ENCODE measurements at places on chromosomes 13 and 19.

DNA sequence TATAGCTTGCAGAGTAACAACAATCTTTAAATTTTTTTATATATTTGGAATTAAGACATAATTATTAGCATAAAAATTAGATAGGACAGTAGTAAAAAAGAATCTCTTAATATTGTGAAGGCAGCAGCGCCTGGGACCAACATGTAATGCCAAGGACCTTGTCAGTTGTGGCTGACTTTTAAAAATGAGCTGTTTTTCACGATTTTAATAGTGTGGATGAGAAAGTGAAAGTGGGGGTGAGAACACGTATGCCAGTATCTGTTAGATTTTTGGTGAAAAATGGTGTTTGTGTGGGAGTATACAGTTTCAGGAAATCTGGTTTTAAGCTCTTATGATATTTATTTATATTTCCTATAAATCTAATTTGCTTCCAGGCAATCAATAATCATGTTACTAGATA is 125.2 kb downstream of the LMO7 start:
- no peaks in the 10 kb centered on the region for H3K36me3 ChIP-seq
- H3K27ac ChIP-seq = no peak overlapping the region
- no peaks in the 10 kb centered on the region for H3K27me3 ChIP-seq

GRCh38 chr13:80962855-80963254 is 621.9 kb upstream of the SPRY2 start:
- H3K4me1 ChIP-seq = no peaks in the 10 kb centered on the region
- H3K27me3 ChIP-seq = no peaks in the 10 kb centered on the region
- no peak overlapping the region for H3K27ac ChIP-seq
- H3K4me3 ChIP-seq = no peak overlapping the region
- DNase-seq = no peak

DNA sequence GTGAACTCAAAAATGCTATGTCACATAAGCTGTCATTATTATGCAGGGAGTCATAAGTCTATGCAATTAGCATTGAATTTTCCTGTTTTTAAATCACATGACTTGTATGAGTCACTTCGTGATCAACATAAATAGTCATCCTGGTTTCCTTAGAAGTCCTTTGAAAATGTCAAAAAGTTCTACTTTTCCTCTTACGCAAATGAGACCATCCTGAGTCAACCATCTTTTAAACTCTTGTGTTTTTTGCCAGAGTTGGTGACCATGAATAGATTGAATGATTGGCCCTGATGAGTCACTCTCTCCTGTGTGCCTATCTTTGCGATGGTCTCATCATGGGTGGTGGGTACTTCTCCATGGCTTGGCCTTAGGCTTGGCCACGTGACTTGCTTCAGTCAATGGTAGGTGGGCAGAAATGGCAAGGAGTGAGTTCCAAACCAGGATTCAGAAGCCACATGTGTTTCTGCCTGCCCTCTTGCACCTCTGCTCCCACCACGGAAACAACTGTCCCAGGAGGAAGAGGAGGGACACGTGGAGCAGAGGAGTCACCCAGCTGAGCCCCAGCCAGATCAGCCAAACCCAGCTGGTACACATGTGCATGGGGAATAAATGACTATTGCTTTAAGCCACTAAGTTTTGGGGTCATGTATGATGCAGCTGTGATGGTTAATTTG is 123.5 kb upstream of the CACNA1A start:
- H3K36me3 ChIP-seq = no peaks in the 10 kb centered on the region
- no peak overlapping the region for H3K27ac ChIP-seq
- peaks cover 20% of the 10 kb centered on the region for H3K27me3 ChIP-seq
- peaks cover 18% of the 10 kb centered on the region for H3K4me1 ChIP-seq
- no peak for DNase-seq

DNA sequence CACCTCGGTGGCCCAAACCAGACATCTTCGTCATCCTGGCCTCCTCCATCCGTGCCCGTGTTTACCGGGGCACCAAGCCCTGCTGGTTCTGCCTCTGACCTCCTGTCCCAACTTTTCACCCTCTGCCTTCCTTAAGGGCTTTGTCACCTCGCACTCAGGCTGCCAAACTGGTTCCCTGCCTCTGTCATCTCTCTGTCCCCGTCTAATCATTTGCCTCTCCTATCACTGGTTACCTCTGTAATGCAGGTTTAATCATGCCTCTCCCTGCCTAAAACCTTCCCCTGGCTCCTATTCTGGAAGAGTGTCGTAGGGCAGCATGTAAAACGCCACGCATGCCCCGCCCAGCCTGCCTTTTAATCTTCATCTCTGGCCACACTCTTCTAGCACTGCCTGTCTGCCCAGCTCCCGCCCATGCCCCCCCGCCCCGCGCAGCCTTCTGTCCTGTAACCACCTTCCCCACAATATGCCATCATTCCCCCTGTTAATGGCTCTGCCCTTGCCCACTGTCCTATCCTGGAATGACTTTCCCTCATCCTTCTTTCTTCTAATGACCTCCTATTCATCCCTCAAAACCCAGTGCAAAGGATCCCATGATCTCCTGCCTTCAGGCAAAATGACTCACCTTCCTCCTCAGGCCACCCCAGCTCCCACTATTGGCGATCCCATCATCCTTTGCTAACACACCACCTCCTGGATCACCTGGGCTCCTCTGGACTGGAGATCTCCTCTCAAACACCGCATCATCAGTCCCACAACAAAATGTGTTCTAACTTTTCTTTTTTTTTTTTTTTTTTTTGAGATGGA is 66.7 kb downstream of the PEX11G start:
- peaks cover 9% of the 10 kb centered on the region for H3K36me3 ChIP-seq
- H3K27ac ChIP-seq = peak overlapping the region; percentile 17
- H3K4me3 ChIP-seq = no peak overlapping the region
- peaks cover 8% of the 10 kb centered on the region for H3K4me1 ChIP-seq

DNA sequence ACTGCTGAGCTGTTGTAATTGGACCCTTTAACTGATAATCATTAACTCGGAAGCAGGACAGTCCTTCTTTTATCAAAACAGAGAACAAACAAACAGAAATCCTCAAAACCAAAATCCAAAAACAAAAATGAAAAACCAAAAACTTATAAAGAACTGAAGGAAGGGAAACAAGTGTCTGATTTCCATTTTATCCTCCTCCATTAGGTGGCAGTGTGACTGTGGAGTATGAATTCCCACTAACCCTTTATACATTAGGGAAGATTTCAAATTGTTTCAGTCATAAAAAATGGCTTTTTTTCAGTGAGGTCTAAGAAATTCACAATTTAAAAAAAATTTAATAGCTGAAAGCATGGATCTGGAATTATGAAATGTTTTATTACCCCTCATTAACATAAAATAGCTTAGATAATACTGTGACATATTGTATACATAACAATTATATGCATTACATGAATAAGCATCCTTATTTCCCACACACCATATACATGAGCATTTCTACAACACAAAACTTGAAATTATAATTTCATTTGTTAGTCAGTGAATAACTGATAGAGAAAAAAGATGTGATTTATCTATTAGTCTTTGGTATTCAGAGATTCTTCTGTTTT is 1074.3 kb upstream of the PCDH9 start:
- no peaks in the 10 kb centered on the region for H3K4me1 ChIP-seq
- no peak for DNase-seq
- no peak overlapping the region for H3K4me3 ChIP-seq

GRCh38 chr19:17706750-17707181 is 12.5 kb upstream of the MAP1S start:
- peak; percentile 57 for DNase-seq
- H3K4me1 ChIP-seq = peaks cover 7% of the 10 kb centered on the region

DNA sequence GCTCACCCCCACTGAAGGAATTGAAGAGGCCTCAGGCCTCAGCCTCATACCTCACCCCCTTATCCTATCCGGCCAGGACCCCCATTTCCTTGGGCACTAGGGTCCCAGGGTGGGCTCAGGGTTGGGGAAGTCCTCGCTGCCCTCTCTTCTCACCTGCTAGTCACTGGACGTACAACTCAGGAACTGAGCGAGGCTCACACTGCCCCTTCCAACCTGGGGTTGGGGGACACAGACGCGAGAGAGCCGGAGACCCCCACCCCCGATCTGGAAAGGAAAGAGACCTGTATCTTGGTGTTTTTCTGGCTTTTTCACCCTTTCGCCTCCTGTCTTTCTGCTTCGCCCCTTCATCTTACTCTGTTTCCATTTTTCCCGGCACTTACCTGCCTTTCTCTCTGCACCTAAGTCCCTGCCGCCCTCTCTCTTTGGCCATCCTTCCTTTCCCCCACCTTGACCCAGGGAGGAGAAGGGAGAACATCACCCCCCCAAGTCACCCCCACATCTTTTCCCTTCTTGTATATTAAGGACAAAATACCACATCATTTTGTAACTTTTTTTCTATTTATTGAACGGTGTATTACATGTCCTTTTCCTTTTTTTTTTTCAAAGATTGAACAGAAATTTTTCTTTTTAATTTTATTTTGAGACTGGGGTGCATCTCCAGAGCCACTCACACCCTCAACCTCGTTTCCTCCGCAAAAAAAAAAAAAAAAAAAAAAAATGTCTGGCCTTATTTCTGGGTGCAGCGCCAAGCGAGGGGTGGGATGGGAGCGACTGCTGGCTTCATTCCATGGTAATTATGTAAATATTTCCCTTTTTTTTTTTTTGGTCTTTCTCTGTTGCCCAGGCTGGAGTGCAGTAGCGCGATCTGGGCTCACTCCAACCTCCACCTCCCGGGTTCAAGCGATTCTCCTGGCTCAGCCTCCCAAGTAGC is 36.6 kb downstream of the ZSWIM4 start:
- peaks cover 26% of the 10 kb centered on the region for H3K4me1 ChIP-seq
- H3K27ac ChIP-seq = no peak overlapping the region
- H3K36me3 ChIP-seq = peaks cover 39% of the 10 kb centered on the region
- H3K4me3 ChIP-seq = no peak overlapping the region
- H3K27me3 ChIP-seq = peaks cover 4% of the 10 kb centered on the region
- no peak for DNase-seq

DNA sequence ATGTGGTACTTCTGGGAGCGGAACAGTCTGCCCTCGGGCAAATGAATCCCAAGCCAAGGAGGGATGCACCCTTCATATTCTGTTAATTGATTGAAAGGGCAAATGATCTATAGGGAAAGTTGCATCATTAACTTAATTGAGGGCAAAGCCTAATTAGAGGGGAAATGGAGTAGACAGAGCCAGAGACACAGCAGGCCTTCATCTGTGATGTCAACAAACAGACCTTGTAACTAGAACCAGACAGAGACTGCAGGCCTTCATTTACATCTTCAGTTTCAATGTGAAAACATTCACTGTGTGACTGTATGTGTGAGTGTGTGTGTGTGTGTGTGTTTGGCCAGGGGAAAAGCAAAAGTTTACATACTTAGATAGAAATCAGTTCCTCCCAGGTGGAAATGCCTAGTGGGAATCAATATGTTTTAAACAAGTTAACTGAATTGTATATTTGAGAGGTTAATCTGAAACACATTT is 126.4 kb downstream of the SPRY2 start:
- DNase-seq = no peak
- H3K4me3 ChIP-seq = no peak overlapping the region
- H3K4me1 ChIP-seq = peaks cover 27% of the 10 kb centered on the region
- H3K27ac ChIP-seq = peak overlapping the region; percentile 68
- no peaks in the 10 kb centered on the region for H3K36me3 ChIP-seq

DNA sequence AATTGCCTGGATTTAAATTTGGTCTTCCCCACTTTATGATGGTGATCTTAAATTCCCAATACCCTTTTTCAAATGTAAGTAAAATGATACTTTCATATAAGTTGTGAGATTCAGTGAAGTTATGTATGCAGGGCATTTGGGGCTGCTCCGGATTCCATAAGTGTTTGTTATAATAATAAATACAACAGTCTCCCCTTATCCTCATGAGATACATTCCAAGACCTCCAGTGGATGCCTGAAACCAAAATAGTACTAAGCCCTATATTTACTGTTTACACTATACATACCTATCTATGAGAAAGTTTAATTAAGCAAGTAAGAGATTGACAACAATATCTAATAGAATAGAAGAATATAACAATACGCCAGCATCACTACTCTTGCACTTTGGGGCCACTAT is 2237.8 kb downstream of the PCDH9 start:
- H3K27ac ChIP-seq = no peak overlapping the region
- H3K4me3 ChIP-seq = no peak overlapping the region
- no peaks in the 10 kb centered on the region for H3K27me3 ChIP-seq
- no peak for DNase-seq
- no peaks in the 10 kb centered on the region for H3K4me1 ChIP-seq

- H3K36me3 ChIP-seq = peaks cover 4% of the 10 kb centered on the region
- peaks cover 4% of the 10 kb centered on the region for H3K27me3 ChIP-seq
- no peak overlapping the region for H3K27ac ChIP-seq
- no peak for DNase-seq
- no peak overlapping the region for H3K4me3 ChIP-seq
- H3K4me1 ChIP-seq = peaks cover 37% of the 10 kb centered on the region
Measured at GRCh38 chr13:79749566-79749965, 268.6 kb downstream of the NDFIP2 start.

GRCh38 chr19:40244579-40245317 is 18.3 kb upstream of the CCNP start:
- no peak overlapping the region for H3K27ac ChIP-seq
- no peaks in the 10 kb centered on the region for H3K27me3 ChIP-seq
- H3K36me3 ChIP-seq = peaks cover 3% of the 10 kb centered on the region
- H3K4me1 ChIP-seq = peaks cover 4% of the 10 kb centered on the region
- H3K4me3 ChIP-seq = no peak overlapping the region

- no peaks in the 10 kb centered on the region for H3K4me1 ChIP-seq
- H3K36me3 ChIP-seq = no peaks in the 10 kb centered on the region
- no peak overlapping the region for H3K27ac ChIP-seq
- H3K4me3 ChIP-seq = no peak overlapping the region
Measured at GRCh38 chr13:102191951-102192502, 209.8 kb downstream of the FGF14 start.

DNA sequence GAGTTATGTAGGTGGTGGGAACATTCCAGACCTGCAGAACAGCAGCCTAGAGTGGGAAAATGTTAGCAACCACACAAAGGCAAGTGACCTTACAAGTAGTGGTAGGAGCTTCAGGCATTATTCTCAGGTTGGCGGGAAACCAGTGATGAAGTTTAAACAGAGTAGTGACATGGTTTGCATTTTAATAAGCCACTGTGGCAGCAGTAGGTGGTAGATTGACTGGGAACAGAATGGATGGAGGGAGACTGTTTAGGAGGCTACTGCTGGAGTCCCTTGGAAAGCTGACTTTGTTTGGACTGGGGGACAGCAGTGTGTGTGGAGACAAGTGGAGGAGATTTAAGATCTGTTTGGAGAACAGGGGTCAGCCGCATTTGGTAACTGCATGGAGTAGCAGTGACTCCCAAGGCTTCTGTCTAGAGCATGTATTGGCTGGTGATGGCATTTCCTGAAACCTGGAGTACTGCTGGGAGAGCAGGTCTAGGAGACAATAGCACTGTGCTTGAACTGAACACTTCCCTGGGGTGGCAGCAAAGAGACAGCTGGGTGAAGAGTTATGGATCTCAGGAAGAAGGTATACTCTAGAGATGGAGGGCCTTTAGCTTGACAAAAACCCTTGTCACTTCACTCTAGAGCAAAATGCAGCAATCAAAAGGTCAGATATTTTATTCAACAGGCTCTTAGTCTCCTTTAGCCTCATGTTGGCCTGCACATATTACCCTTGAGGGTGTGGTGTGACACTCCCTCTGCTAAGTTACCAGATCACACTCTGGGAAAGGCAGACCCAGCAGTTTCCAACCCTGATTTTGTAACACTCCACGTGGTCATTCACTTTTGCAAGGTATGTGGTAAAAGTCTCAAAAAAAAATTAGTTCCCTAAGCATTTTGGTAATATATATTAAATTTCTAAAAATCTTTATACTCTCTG is 70.3 kb downstream of the DHRS12 start:
- peak overlapping the region; percentile 93 for H3K27ac ChIP-seq
- DNase-seq = no peak
- peaks cover 10% of the 10 kb centered on the region for H3K4me1 ChIP-seq
- peaks cover 3% of the 10 kb centered on the region for H3K27me3 ChIP-seq
- H3K4me3 ChIP-seq = no peak overlapping the region

- H3K27ac ChIP-seq = peak overlapping the region; percentile 91
- DNase-seq = no peak
- H3K4me1 ChIP-seq = peaks cover 83% of the 10 kb centered on the region
- H3K4me3 ChIP-seq = peak overlapping the region; percentile 20
- no peaks in the 10 kb centered on the region for H3K27me3 ChIP-seq
Measured at GRCh38 chr19:6270076-6270745, 9.6 kb downstream of the MLLT1 start.

All from nephron progenitor cell (in vitro differentiated cells).